ENCODE measurements at places on chromosomes 11 and 22.

DNA sequence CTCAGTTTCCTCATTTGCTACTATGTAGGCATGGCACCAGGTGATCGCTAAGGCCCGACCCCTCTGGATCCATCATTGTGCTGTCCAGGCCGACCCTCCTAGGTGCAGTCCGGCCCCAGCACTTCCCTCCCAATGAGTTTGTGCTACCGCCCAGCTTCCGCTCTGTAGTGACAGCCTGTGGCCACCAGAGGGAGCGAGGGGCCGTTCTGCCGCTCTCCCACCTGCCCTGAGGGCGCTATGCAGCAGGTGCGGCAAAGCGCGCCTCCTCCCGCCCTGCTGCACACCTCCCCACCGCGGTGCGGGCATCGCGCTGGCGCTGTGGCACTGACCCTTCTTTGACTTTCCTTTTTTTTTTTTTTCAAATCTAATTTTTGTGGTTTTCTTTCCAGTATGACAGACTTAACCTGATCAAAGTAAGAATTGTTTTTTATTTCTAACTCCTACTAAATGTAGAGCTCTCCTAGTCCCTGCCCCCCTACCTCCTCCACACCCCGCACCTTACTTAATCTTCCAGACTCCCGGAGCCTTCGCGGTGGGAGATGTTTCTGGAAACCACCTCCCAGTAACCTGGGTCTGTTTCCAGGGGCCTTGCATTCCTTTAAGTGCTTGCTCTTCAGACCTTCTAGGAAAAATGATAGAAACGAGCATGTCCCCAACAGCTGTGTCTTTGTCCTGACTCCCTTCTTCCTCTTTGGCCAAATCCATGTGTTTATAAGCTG lies 73.7 kb downstream of the SCN3B start:
- peak; percentile 14 for DNase-seq

GRCh38 chr11:32071811-32072210 lies 19.1 kb upstream of the RCN1 start:
- no peak for DNase-seq

GRCh38 chr22:27719535-27720227 lies 81.9 kb downstream of the MN1 start:
- DNase-seq, result peak; percentile 47

- DNase-seq, result no peak
Measured at GRCh38 chr11:67369801-67370284, 3.6 kb downstream of the CLCF1 start.

- no peak for DNase-seq
Measured at GRCh38 chr11:126855536-126855935, 145.0 kb downstream of the KIRREL3 start.
